ENCODE measurements at places on chromosomes 7 and 10.

DNA sequence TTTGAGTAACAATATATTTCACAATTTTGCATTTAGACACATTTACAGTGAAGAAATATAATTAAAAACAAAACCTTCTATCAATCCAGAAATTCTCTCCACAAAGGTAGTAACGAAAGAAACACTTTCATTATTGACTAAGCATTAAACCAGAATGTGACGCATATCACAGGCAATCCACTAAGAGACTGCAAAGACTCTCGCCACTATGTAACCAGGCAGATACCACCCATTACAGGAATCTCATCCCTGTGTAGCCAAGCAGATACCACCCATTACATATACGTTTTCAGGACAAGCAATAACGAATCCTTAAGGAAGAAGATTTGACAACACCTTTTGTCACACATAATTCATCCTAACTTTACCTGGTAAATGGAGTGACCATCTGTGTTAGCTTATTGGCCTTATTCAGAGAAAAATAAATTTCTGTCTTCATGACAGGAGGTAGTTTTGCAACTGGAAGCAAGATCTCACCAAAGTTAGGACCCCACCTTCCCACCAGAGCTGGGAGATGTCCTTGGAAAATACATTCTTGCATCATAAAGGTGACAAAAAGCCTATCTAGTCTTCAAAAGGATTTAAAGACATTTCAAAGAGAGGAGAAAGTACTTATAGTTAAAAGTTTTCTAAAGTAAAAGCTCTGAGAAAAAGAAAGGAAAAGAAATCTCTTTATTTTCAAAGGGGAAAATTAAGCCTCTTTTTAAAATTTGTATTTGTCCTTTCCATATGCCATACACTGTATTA is 30.8 kb downstream of the LRRC17 start:
- no peak for DNase-seq

- no peak for DNase-seq
Observed at GRCh38 chr10:73253225-73253555, 746 bp upstream of the MRPS16 start.

DNA sequence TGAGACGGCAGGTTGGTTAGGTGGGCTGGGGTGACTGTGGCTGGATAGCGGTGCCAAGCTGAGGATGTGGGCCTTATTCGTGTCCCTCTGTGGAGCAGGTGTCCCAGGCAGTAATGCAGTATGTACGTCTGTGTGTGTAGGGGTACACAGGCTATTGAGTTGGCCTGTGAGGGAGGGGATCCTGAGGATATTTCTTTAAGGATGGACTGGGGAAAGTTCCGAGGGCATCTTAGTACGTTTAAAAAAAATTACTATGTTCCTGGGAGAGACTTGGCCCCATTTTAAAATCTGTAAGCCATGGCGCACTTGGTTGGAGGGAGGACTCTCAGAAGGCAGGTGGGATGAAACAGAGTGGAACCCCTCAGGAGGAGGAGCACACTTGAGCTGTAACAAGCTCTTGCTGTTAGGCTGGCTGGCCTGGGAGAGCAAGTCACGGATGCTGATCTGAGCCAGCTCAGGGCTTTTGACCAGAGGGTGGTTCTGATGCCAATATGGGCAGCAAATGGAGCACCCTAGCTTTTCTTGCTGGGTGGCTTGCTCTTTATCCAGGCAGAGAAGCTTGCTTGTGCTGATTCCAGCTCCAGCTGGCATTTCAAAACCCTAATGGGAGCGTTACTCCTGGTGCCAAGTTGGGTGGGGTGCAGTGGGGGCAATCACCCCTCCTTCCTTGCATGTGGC is 765 bp downstream of the WBP1L start:
- no peak for DNase-seq

GRCh38 chr7:133976140-133976539 is 151.0 kb upstream of the LRGUK start:
- DNase-seq = no peak

DNA sequence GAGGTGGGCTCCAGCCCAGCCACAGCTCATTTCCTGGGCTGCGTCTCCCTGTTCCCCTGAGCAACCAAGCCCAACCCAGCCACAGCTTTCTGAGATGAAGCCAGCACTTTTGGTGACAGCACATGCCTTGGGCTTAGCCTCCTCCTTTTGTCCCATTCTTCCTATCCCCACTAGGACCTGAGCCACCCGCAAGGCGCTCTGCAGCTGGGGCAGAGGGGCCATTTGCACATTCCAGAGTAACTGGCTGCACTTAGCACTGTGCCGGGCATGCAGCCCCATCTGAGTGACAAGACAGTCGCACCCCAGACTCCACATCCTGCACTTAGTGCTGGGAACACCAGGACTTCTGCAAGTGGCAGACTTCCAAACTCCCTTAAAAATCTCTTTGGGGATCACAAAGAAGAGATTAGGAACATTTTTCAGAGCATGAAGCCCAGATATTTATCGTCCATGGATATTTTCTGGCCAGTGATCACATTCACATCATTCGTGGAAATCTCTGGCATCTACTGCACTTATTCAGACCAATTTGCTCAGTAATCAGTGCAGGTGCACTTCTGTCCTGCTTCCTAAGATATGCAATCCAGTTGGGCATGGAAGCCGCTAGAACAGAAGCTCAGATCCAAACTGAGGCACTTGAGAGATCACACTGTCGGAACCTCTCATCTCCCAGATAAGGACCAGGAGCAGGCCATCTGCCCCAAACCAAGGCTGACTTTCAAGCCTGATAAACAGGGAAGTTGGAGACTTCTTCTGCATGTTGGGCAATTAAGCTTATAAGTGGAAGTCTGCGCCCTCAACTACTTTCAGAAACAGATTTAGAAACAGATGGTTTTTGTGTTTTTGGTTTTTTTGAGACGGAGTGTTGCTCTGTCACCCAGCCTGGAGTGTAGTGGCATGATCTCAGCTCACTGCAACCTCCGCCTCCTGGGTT is 26.4 kb downstream of the CHST15 start:
- DNase-seq = no peak

DNA sequence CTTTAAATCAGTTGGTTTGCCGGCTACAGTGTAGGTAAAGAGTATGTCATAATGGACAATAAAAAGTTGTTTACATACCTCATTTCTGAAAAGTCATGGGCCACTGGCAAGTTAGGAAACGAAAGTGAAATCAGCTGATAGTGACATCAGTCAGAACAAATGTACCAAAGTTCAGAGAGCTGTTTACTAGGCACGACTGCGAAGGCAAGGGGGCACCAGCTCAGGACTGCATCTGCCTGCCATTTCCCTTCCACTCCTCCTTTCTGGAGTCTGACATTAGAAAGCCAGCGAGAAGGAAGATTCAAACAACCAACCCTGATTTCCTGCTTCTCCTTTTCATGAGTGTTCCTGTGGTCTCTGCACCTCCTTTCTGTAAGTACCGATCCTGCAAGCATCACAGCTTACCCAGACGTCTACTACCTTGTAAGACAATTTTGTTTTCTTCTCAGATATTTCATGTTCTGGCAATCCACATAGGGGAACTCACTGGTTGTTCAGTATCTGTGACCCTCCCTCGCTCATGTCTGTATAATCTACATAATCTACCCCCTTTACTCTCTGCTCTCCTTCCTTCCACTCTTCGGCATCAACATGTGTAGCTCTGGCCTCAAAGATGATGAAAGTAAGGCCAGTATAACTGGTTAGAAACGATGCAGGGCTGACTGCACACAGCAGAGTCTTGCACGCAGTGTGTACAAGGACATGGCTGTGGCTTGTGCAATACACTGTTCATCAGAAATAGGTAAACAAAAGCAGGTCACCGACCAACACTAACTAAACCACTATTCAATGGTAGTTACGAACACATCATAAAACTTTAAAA is at the start of gene TMEM140:
Gene TMEM140 (plus strand): TSS at position 174 of the 823 bp plus-strand sequence. CDS start 16,370 bp downstream, outside the sequence.
- no peak for DNase-seq

DNA sequence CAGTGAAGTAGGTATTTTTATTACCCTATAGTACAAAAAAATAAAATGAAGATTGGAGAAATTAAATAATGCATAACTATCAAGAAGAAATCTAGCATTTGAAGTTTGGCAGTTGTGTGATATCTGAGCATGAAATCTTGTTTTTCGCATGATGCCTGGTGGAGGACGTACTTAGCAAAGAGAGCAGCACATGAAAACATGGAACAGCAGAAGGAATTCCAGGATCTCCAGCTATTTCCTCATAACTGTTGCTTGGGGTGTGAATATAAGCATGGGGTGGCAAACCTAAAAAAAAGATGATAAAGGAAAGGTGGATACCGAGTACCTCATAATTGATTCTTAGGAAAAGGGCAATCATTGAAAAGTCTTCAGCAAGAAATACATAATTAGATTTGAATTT is 174.3 kb upstream of the FAM3C start:
- DNase-seq = no peak

DNA sequence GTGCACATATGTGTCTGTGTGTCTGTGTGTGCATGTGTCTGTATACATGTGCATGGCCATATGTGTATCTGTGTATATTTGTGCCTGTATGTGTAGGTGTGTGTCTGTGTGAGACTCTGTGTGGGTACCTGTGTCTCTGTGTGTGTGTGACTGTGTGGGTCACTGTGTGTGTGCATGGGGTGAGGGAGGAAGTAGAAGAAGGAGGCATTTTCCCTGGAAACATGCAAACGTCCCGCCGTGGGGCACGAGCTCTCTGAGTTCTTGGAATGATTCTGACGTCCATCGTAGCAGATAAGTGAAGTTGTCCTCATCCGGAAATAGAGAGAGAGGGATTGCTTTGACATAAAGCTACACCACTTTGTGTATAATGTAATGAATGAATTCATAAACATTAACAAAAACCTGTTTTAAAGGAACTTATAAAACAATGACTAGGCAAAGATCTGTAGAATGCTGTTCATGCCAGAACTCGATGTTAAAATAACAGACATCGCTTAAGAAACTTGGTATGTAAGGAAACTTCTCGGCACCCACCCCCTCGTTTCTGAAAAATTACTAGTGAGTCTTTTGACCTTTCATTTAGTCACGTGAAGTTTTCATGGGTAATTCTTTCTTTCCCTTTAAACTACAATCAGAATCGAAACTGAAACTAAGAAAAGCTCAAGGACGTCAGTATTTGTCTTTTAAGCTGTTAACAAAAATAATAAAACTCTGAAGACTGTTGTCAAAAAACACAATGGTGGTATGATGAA is 43.6 kb upstream of the KLF6 start:
- no peak for DNase-seq

- no peak for DNase-seq
Observed at GRCh38 chr7:7122033-7122478, 60.3 kb upstream of the C1GALT1 start.

DNA sequence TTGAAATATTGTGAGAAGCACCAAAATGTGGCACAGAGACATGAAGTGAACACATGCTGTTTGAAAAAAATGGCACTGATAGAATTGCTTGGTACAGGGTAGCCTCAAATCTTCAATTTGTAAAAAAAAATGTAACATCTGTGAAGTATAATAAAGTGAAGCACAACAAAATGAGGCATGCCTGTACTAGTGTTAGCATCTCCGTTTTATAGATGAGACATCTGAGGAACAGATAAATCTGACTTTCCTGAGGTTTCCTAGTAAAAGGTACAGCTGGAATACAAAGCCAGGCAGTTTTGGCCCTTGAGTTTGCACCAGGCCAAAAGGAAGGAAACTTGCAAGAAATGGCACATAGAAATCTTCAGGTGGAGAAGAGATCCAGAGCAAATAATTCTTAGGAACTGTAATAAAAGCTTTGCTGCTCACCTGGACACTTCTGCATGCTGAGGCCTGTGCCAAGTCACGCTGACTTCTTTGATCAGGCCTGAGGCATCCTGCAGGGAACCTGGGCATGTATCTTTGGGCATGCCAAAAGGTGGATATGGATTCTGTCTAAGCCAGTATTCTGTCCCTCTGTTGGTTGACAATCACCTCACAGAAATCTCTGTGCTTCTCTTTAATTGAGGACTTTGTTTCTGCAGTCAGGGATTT is 251.5 kb upstream of the PLPP4 start:
- no peak for DNase-seq

GRCh38 chr7:6256677-6257535 is 15.5 kb downstream of the CYTH3 start:
- no peak for DNase-seq

GRCh38 chr7:149662591-149663095 is 110.7 kb downstream of the ZNF467 start:
- DNase-seq = peak; percentile 31

GRCh38 chr7:155122831-155123230 is 52.7 kb downstream of the HTR5A start:
- no peak for DNase-seq

- no peak for DNase-seq
Observed at GRCh38 chr10:7541137-7542087, 125.4 kb downstream of the ITIH5 start.

DNA sequence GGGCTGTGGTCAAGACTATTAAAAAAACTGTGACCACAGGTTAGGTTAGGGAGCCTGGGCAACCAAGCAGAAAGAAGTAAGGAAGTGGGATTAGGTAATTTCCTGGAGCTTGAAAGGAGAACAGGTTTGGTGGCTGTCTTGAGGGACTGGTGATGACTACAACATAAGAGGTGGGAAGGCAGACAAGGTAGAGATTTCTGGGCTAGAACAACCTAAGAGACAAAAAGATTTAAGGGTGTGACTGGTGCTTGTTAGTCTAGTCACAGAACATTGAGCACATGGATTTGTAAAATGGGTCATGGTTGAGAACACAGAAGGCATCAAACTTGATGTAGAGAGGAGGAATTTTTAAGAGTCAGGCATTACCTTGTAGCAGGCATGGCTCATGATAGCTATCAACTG is 123.7 kb upstream of the ASAH2 start:
- no peak for DNase-seq

DNA sequence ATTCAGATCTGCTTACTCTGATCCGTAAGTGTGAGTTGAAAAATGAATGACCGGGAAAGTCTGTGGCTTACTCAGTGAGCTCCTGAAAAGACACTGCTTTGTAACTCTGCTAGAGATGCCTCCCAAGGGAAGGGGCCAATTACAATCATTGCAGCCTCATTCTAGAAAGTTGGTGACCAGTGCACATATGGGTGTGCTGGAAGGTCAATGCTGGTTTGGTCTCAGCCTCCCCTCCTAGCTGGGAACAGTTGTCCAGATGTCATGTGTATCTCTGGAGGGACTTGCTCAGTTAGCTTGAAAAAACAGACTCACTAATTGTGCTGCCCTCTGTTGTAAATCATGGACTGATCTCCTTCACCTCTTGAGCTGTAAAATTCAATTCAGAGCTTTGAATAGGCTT is 405.0 kb downstream of the ADRA2A start:
- DNase-seq = no peak

DNA sequence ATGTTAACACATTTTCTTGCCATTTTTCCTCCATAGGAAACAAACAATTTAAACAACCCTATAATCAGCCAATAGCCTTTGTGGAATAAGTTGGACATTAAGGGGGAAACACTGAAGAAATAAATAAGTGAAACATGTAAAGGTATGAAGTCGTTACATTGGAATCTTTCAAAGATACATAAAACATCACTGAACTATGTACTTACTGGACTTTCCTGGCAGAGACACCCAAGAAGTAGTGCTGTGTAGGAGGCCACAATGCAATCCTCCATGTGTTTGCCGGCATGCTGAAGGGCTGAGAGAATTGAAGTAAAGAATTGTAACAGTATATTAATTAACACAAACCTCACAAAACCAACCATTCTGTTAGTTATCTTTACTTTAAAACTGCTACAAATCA is 76.5 kb upstream of the GRID1 start:
- no peak for DNase-seq

Data from stimulated activated CD8-positive, alpha-beta memory T cell treated with anti-CD3 and anti-CD28 coated beads, Interleukin-2, amount 100 ng/mL, for 1 hour (primary cell).